ENCODE measurements at places on chromosomes 5 and 9. TPM values are rescaled to one million over a fixed set of nuclear protein-coding genes. Genes with fewer than 3 reads are reported as not detected.
A peak's percentile ranks its signal among the peaks of the same experiment; 100 is the strongest.

GRCh38 chr9:34025062-34025461 lies 23.6 kb downstream of the UBAP2 start:
- no peaks in the 10 kb centered on the region for H3K4me1 ChIP-seq
- no peaks in the 10 kb centered on the region for H3K27me3 ChIP-seq
- no peaks in the 10 kb centered on the region for H3K36me3 ChIP-seq
- DNase-seq, result no peak

DNA sequence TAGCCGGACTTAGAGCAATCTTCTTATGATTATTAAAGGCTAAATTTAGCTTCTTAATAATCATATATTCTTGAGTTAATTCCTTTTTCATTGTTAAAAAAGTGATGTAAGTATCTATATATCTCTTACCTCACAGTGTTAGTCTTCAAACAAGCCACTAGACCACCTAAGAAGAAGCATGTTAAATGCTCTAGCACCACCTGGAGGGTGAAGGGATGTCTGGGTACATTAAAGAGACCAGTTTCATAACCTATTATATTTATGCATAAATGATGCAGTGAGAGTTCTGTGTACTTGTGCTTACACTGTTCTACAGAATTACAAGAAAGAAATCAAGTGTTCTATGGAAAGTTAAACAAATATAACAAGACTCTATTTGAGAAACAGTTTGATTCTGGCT lies 55.9 kb upstream of the SLCO6A1 start:
- no peaks in the 10 kb centered on the region for H3K36me3 ChIP-seq
- no peaks in the 10 kb centered on the region for H3K27me3 ChIP-seq
- H3K4me1 ChIP-seq, result no peaks in the 10 kb centered on the region
- no peak overlapping the region for H3K4me3 ChIP-seq
- DNase-seq, result peak; percentile 18
- H3K27ac ChIP-seq, result no peak overlapping the region

DNA sequence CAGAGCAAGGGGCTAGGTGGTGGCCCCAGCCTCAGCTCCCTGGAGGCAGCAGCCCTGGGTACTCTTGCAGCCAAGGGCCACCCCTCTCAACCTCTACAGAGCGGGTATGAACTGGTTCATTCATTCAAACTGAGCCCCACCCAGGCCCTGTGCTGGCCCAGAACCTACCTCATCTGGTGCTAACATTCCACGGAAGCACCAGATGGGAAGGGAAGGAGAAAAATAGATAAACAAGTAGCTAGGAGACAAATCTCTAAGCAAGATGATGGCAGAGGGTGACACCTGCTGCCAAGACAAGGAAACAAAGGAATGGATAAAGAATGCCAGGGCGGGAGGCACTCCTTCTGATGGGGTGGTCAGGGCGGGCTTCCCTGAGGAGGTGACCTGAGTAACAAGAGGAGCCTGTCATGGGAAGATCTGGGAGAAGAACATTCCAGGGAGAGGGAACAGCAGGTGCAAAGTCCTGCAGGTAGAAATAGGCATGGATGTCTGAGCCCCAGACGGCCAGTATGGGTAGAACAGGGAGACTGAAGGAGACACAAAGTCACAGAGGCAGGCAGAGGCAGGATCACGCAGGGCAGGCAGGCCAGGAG lies 6.1 kb downstream of the ST6GALNAC4 start:
- no peaks in the 10 kb centered on the region for H3K27me3 ChIP-seq
- peaks cover 61% of the 10 kb centered on the region for H3K36me3 ChIP-seq
- peaks cover 32% of the 10 kb centered on the region for H3K4me1 ChIP-seq

GRCh38 chr9:136242248-136242647 lies 3.4 kb downstream of the QSOX2 start:
- no peaks in the 10 kb centered on the region for H3K27me3 ChIP-seq
- H3K27ac ChIP-seq, result peak overlapping the region; percentile 83
- no peak for DNase-seq
- peaks cover 2% of the 10 kb centered on the region for H3K36me3 ChIP-seq
- no peak overlapping the region for H3K4me3 ChIP-seq

GRCh38 chr5:2522372-2522771 lies 229.1 kb downstream of the IRX2 start:
- no peak overlapping the region for H3K4me3 ChIP-seq
- H3K27ac ChIP-seq, result no peak overlapping the region
- no peaks in the 10 kb centered on the region for H3K4me1 ChIP-seq
- no peak for DNase-seq
- no peaks in the 10 kb centered on the region for H3K27me3 ChIP-seq
- H3K36me3 ChIP-seq, result no peaks in the 10 kb centered on the region

GRCh38 chr5:4720831-4721230 lies 419.3 kb upstream of the ADAMTS16 start:
- H3K36me3 ChIP-seq, result no peaks in the 10 kb centered on the region
- H3K4me1 ChIP-seq, result no peaks in the 10 kb centered on the region
- no peaks in the 10 kb centered on the region for H3K27me3 ChIP-seq
- DNase-seq, result no peak

GRCh38 chr5:156164306-156164705 lies 162.7 kb upstream of the SGCD start:
- no peak overlapping the region for H3K27ac ChIP-seq
- H3K4me1 ChIP-seq, result no peaks in the 10 kb centered on the region
- DNase-seq, result no peak
- no peaks in the 10 kb centered on the region for H3K36me3 ChIP-seq
- H3K27me3 ChIP-seq, result no peaks in the 10 kb centered on the region

- H3K27me3 ChIP-seq, result no peaks in the 10 kb centered on the region
- H3K27ac ChIP-seq, result no peak overlapping the region
- no peak for DNase-seq
- no peaks in the 10 kb centered on the region for H3K4me1 ChIP-seq
Measured at GRCh38 chr5:143629871-143630659, 181.9 kb upstream of the HMHB1 start.

DNA sequence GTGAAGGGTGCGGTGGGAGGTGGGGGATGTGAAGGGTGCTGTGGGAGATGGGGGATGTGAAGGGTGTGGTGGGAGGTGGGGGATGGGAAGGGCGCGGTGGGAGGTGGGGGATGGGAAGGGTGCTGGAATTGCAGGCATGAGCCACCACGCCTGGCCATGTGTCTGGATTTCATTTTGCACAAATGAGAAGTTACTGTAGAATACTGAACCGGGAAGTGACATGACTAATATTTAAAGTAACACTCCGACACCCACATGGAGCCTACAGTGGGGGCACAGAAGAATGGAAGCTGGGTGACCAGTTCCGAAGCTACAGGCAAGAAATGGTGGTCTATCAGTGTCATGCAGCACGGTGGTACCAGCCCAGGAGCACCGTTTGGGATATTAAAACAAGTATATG lies 69.9 kb upstream of the SPTLC1 start:
- DNase-seq, result no peak
- no peaks in the 10 kb centered on the region for H3K4me1 ChIP-seq
- H3K36me3 ChIP-seq, result no peaks in the 10 kb centered on the region
- no peak overlapping the region for H3K4me3 ChIP-seq
- no peaks in the 10 kb centered on the region for H3K27me3 ChIP-seq

- H3K4me3 ChIP-seq, result no peak overlapping the region
- no peak overlapping the region for H3K27ac ChIP-seq
- peaks cover 41% of the 10 kb centered on the region for H3K36me3 ChIP-seq
Measured at GRCh38 chr9:130608554-130609134, 29.3 kb downstream of the FUBP3 start.

- no peak overlapping the region for H3K4me3 ChIP-seq
- no peaks in the 10 kb centered on the region for H3K27me3 ChIP-seq
- H3K4me1 ChIP-seq, result peaks cover 27% of the 10 kb centered on the region
Measured at GRCh38 chr5:176743868-176744583, 66.3 kb upstream of the UNC5A start.

Gene DAP
- polyA plus RNA-seq, result 30.2 TPM

Gene GLRA1
- not detected for polyA plus RNA-seq

Gene GZMA
- polyA plus RNA-seq, result 1.0 TPM

Gene IFNA21
- not detected for polyA plus RNA-seq

Gene GRXCR2
- not detected for polyA plus RNA-seq
